Stimulated activated CD4-positive, alpha-beta T cell treated with anti-CD3 and anti-CD28 coated beads, Interleukin-4, amount 100 ng/mL, for 24 hours (primary cell): ENCODE measurements at places on chromosomes 3 and 15.

DNA sequence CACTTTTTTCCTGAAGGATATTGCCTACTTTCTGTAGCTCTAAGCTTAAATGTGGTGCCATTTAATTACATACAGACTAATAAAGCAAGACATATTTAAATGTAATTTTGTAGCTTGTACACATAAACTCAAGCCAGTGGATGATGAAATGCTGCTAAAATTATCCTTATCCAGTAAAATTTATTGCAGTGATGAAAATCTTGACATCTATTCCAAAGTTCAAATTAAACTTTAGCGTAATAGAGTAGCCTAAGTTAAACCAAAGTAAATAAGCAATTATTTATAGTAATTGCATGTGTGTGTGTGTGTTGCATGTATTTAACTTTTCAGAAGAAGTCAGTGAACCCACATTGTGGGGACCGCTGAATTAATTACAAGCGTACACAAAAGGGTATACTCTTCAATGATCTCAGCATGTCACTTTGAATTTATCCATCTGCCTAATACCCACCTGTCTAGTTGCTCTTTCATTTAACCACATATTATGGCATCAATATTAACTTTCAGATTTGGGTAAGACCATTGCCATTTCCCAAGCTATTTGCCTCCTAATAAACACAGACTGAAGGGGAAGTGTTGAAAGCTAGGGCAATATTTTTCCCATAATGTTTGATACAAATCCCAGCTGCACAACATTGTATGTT, 85.0 kb downstream of the MECOM start:
- no peak for DNase-seq

- DNase-seq = no peak
Observed at GRCh38 chr3:53815067-53815466, 31.2 kb downstream of the CHDH start.

GRCh38 chr15:28991236-28992171, 105.7 kb downstream of the APBA2 start:
- DNase-seq = no peak

DNA sequence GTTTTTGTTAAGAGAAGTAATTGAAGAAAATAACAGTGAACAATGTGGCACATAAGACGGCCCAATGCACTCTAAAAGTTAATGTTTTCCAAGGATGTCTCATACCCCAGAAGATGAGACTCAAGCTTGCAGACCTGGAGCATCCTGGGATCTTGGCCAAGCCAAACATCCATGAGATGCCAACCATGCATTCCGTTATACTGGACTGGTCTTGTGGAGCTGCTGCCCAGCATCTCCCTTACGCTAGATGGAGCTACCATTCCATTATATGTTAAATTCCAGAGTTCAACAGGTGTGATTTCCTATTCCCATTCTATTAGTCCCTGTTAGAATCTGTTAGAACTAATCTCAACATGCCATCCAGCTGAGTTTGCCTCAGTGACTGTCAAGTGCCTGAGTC, 181.8 kb downstream of the PDCD6IP start:
- DNase-seq = no peak

- DNase-seq = peak; percentile 17
Observed at GRCh38 chr15:68298882-68299381, 21.4 kb downstream of the FEM1B start.

DNA sequence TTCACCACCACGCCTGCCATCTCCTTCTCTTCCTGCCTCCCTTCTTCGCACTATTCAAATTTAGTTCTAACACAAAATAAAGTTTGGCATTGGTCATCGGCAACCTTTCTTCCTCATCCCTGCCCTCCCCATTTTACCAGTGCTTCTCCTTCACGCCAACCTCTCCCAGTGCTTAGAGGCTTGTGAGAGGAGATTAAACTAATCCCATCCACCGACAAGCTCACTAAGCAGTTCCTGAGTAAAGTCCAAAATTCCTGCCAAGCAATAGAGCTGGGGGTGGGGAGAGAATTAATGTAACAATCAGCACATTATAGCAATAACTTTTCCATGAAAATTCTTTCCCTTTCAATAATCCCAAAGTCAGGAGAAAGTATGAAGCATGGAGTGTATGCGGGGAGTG, 157.4 kb upstream of the GMNC start:
- DNase-seq = no peak

GRCh38 chr3:50515565-50516439, 12.4 kb upstream of the CACNA2D2 start:
- DNase-seq = no peak

DNA sequence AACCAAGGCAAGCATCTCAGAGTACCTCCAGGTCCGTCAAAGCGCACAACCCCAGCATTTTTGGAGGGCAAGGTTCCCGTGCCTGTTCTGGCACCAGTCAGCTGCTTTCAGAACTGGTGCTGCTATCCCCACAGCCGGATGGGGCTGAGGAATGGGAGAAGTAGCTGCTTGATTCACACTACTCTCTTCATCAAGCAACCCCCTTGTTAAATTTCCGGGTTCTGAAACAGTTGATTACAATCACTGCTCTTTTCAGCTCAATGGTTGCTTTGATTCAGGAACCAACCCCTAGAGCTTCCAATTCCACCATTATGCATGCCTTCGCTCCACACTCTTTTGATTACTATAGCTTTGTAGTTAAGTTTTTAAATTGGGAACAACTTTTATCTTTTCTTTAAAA, 12.3 kb upstream of the UBA7 start:
- DNase-seq = no peak

DNA sequence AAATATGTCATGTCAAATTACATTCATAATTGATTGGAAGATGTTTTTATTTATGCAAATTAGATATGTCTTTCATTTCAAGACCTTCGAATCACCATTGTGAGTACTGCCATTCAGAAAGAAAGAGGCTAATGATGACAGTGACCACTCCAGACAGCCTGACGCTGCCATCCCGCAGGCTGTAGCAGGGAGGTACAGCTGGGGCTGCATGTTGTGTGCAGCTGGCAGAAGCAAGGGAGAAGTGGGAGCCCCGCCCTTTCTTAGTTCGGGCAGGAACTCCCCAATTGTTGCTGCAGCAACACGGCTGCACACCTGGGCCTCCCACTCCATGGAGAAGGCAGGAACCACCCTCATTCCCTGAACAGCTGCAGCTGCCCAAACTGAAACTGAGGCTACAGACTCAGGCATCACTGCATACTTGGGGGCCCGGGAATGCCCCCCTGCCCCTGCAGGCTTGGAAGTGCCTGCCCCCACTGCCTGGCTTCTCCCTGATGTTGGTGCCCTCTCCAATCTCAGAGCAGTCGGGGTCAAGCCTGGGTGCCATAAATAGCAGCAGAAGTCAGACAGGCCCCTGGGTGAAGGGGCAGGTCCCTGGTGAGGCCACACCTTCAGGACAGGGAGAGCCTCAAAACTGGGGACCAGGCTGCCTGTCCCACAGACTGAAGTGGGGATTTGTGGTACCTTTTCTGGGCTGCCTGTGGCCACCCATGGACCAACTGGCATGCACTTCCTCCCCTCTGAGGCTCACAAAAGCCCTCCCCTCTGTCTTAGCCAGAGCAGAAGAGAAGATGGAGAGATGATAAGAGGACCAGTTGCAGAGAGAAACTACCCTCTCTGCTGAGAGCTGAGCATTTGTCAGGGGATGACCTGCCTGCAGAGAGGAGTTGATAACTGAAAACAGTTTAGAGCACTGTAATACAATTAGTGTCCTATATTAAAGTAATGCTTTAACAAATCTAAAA, 964.6 kb downstream of the SI start:
- no peak for DNase-seq

GRCh38 chr15:77738441-77739302, 106.0 kb upstream of the LINGO1 start:
- DNase-seq = no peak

GRCh38 chr3:186406669-186407635, 44.9 kb upstream of the DGKG start:
- no peak for DNase-seq

- DNase-seq = no peak
Observed at GRCh38 chr3:60101621-60102020, 1051.8 kb upstream of the CFAP20DC start.

GRCh38 chr3:152428577-152428976, 159.8 kb downstream of the MBNL1 start:
- DNase-seq = no peak

GRCh38 chr3:111691293-111691909, 96.3 kb upstream of the ZBED2 start:
- DNase-seq = no peak

GRCh38 chr15:50879016-50879617, 29.4 kb upstream of the AP4E1 start:
- DNase-seq = no peak

GRCh38 chr3:61813636-61814035, 252.3 kb downstream of the PTPRG start:
- no peak for DNase-seq

DNA sequence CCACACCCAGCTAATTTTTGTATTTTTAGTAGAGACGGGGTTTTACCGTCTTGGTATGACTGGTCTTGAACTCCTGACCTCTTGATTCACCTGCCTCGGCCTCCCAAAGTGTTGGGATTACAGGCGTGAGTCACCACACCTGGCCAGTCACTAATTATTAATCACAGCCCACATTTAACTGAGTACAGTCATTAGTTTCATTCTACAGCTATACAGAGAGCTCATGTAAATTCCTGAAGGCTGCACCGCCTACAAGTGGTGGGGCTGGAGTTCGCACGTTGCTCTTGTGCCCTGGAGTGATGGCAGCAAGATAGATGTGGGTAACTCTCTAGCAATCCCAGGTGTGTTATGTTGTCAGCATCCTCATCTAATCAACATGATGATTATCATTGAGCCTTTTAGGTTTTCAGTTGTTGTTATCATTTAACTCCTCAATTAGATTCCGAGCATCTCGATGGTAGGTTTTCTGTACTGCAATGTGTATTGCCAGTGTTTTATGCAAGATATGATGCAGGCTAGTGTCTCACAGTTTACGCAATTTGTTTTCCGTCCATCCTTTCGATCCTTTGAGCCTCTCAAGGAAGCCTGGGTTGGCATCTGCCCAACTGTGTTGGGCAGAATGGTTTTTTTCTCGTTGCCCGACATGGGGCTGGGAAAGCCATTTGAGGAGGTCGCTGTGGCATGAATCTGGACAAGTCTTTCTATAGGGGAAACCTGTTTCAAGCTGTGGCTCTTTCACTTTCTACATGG, 216.3 kb downstream of the LPP start:
- DNase-seq = peak; percentile 9

DNA sequence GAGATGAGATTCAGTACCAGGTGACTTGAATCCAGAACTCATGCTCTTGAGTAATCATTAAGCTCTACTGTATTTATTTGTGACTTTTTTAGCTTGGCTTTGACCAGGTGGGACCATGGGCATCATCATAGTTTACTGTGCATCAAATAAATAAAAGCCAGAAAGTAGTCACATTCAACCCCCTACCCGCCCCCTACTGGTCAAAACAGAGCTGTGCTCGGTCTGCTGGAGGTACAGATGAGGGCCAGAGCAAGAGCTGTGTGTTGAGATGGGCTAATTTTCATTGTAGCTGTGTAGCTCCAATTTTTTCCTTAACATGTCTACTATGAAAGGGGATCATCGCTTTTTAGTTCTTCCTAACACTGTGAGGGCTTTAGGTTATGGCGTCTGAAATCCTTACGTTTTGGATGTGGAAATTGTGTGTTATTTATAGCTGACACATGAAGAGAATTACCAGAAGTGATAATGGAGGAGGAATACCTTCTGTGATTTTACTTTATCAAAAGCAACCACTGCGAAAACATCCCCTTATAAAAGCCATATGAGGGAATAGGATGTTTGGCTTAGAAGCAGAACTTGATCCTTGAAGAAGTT, 375.1 kb downstream of the PTPRG start:
- peak; percentile 4 for DNase-seq

DNA sequence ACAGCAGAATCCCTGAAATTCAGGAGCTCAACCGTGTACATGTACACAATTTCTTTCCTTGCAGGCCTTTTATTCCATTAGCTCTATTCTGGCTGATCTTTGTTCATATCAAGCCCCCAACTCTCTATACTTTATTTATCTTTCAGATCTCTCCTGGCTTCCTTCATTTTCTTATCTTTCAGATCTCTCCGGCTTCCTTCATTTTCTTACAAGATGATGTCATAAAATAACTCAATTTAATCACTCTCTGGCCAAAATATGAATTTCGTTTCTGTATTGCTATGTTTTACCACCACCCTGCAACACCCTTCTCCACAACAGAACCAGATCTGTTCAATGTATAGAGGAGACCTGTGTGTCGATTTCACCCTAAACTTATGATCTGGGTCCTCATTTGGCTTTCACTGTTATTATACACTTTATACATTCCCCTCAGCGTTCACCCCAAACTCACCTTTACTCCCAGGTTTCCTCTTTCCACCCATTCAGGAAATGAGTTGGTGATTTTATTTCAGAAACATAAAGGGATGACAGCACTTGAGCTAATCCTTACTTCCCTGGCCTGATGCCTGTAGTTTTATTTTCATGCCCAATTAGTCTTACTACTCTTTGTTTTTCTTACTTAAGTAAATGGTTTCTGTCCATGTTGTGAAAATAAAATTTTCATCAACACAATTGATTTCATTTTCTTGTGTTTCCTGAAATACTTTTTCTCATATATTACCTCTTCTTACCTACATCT, 195.5 kb downstream of the BCHE start:
- no peak for DNase-seq

DNA sequence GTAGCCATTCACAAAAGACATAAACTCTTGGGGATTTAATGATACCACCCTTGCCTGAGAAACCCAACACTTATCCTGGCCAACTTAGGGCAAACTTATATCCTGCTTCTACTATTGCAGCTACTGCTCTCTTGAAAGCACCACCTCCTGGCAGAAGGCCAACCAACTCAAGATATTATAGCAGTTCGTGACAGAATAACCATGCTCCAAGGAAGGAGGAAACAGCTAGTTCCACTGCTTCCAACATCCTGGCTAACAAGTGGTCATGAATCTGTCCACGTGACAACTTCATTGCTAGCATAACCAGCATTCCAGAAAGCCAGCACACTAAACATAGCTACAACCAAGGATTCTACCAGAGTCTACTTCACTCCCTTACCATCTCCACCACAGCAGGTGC, 1037.5 kb downstream of the TBL1XR1 start:
- no peak for DNase-seq

GRCh38 chr15:33377204-33377603, 66.4 kb downstream of the RYR3 start:
- no peak for DNase-seq

DNA sequence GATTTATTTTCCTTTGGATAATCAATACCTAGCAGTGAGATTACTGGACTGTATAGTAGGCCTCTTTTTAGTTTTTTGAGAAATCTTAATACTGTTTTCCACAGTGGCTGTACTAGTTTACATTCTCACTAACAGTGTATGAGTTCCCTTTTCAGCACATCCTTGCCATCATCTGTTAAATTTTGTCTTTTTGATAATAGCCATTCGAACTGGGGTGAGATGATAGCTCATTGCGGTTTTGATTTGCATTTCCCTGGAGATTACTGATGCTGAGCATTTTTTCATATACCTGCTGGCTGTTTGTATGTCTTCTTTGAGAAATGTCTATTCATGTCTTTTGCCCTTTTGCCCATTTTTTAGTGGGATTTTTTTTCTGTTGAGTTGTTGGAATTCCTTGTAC, 210.8 kb downstream of the CGGBP1 start:
- DNase-seq = no peak

GRCh38 chr15:74955796-74956647, 550 bp downstream of the RPP25 start:
- DNase-seq = peak; percentile 72
